ENCODE measurements at places on chromosomes 11 and 22. TPM values are rescaled to one million over a fixed set of nuclear protein-coding genes. Genes with fewer than 3 reads are reported as not detected.

GRCh38 chr11:17633987-17634775 lies 85.2 kb upstream of the MYOD1 start:
- no peak for DNase-seq

- no peak for DNase-seq
Measured at GRCh38 chr11:12052676-12053605, 44.5 kb upstream of the DKK3 start.

GRCh38 chr11:90252053-90252452 lies 29.2 kb upstream of the CHORDC1 start:
- DNase-seq = no peak

DNA sequence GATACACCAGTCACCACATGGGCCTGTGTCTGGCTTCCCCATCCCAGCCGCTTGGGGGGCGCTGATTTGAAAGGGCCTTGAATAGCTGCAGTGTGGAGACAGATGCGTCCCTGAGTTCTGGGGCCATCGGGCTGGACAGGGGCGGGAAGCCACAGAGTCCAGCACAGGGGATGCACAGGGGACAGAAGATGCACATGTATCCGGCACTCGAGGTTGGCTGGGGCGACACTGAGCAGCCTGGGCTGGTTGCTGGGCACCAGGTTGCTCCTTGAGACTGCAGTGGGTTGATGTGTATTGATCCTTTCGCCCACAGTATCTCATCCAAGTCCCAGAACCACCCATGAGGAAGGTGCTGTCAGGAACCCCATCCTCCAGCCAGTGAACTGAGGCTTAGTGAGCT lies 99.3 kb upstream of the SYT13 start:
- DNase-seq = no peak

DNA sequence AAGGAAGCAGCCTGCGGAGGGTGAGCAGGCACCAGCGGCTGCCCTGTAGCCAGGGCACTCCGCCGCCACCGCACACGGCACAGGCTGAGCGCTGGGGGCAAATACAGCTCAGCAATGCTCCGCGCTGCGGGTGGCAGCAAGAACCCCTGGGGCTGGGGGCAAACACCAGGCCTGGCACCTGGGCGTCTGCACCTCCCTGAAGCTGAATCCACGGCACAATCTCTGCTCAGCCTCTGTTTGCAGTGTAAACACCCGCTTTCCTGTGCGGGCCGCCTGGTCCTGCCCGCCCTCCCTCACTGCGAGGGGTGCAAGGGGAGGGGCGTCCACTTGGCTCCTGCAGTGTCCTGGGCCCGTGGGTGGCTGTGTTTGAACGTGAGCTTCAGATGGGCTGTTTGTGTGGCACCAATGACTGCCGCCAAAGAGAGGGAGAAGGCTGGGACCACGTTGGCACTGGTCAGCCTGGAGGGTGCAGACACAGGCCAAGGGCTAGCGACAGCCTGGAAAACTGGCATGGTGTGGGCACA lies 14.8 kb upstream of the MPPED1 start:
- DNase-seq = no peak

Gene EMID1
- polyA plus RNA-seq = 0.13 TPM

Data from BJ (cell line).